ENCODE measurements at places on chromosomes 7 and 10.

DNA sequence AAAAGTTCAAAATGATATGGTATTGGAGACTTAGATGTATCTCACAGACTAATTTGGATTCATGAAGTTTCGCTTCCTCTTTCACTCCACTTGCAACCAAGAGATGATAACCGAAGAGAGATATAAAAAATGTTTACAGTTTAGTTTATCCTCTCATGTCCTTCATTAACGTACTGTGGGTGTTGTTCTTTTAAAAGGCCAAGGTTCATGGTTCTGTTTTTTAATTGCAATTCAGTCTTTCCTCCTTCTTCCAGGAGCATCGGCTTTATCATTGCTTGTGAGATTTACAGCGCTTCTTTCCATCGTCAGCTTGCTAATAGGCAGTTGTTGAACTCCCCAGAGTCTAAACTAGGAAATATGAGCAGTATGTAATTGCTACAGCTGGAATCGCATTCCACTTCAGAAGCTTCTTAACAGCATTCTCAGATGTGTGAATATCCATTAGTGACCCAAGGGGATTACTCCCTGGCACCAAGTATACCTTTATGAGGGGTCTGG lies 75.9 kb upstream of the HGF start:
- DNase-seq: no peak

DNA sequence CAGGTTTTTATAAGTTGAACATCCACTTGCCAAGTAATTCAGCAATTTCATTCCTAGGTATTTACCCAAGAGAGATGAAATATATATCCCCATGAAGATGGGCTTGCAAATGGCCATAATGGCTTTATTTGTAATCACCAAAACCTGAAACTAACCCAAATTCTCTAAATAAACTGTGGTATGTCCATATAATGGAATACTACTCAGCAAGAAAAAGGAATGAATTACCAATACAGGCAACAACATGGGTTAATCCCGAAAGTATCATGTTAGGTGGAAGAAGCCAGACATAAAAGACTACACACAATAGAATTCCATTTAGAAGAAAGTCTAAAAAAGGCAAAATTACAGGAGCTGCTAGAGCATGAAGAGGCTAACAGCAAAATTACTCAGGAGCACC lies 101.4 kb upstream of the PPP2R2D start:
- DNase-seq: no peak

DNA sequence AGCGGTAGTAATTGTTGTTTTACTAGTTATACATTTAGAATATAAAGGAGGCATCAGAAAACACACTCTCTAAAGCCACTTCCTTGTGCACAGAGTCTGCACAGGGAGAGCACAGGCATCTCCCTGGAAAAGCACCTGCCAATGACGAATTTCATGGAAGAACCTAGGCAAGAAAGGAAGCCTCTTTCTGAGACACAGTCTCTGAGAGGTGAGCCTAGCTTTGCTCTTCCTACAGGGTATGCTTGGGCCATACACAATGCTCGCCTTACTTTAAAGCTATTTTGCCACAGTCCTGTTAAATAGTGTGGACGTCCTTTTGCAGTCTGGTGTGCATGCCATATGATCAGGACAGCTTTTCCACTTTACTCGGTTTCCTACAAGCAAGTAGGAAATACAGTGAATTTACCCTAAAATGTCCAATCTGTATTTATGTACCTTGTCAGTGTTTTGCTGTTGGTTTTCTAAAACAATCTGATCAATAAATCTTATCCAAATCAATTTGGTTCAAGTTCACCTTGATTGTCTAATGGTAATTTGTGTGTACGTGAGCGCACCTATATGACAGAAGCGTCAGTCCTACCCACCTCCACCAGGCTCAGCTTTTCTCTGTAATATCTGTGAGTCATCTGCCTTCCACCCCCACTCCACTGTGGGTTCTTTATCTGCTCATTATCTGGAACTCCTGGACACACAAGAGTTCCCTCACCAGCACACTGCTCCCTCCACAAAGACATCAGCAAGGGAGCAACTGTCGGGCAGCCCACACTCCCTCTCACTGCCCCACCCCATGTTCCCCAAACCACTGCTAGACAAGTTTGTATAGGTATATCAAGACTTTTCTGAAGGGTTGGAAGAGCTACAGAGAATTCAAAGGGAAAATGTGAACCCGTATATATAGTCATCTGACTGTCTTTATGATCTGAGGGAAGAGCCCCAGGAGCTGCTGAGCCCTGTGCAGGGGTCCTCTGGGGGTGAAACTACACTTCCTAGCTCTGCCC lies 65.2 kb downstream of the KLHDC10 start:
- no peak for DNase-seq

DNA sequence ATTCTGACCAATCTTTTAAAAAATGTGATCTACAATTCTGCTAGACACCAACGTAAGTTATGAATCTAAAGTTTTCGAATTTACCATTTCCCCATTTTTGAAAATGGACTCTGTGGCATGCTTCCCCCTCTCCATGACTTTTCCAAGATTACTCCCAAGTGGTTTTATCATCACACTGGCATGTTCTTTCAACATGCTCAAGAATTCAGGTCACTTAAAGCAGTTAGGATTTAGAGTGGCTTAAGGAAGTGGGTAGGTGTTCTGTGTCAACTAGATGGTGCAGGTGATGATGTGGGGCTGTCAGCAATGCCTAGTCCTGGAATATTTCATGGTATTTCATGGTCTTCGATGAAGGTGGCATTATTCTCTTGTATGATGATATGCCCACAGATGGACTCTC lies 164.0 kb upstream of the ASAH2 start:
- DNase-seq: no peak

- no peak for DNase-seq
These were observed 7.6 kb downstream of the LZTS2 start for GRCh38 chr10:101007099-101007711.

DNA sequence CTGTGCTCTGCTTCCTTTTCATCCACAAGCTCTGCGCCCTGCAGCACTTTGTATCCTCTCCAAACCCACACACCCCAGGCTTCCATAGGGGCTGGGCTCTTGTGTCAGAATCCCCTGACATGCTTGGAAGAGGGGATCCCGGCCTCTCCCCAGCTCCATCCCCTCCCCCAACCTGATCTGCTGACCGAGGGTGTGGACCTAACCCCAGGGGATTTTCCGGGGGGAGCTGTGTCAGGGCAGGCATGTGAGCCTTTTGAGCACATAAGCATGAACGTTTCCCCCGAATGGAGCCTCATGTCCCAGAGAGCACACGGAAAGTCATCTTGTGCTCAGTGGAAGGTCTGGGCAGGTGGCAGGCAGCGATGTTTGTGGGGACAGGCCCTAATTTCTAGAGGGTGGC lies 17.7 kb downstream of the GPR26 start:
- no peak for DNase-seq

DNA sequence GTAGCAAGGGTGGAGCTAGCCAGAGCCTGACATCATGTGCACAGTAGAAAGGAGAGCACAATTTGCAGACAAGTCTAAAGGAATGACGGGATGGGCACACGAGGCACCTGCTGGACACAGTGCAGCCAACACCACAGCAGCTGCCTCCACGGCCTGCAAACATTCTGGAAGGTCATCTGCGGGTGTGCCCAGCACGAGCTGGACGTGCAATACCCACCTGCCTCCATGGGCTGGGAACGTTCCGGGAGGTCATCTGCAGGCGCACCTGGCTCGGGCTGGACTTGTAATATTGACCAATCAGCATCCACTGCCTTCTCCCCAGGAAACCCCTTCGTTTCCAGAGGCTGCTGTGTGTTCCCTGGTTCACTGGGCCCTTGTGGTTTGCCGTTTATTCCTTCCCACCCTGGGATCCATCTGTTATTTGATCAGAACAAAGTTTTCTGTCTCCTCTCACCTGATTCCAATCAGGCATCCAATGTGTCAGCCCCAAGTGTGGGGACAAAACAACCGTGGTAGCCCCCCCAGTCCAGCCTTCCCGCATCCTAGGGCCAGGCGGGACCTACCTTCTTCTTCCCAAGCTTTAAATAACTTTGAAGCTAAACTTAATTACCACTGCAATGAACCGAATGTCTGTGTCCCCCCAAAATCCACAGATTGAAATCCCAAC lies 243.4 kb upstream of the PPP2R2D start:
- no peak for DNase-seq

DNA sequence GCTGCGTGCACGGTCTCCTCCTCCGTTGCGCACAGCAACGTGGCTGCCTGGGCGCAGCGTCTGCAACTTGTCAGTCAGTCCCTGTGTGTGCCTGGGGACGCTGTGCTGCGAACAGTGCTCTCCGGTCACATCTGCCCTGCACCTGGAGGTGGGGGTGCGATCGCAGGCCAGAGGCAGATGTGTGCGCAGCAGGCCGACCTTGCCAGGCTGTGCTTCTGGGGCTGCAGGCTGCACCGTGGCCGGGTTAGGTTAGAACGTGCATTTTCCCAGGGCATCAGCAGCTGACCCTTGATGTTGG lies 8.2 kb upstream of the GET4 start:
- no peak for DNase-seq

DNA sequence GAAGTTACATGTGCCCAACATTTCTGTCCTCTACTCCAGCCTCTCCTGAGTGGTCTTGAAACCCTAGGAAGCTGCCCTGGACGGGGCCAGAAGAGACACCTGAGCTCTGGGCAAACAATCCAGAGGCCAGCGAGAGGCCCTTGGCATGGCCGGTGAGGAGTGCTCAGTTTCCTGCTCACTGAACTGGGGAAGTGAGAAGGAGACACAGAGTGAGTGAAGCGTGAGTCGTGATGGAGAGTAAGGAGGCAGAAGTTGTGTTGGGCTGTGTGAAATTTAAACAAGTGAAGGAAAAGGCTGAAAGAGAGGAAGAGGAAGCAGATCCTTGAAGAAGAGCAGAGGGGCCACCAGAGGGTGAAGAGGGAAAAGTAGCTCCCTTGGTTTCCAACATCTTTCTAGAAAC lies 73.2 kb downstream of the WNT2 start:
- no peak for DNase-seq

DNA sequence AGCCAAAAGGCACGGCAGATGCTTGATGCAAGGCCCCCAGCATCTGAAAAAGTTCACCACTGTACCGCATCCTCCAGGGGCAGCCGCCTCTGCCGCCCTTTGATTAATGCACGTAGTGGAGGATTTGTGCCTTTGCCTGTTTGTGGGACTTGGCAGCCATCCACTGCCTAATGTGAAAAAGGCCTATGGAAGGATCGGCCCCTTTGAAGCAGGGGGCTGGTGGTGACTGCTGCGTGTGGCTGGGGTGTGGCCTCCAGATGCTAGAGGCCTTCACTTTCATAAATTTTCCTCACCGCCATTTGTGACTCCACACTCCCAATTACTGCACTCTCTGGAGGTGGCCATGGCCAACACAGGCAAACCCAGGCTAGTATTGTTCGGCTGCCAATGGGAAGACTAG lies 226.0 kb downstream of the BMPER start:
- DNase-seq: no peak

DNA sequence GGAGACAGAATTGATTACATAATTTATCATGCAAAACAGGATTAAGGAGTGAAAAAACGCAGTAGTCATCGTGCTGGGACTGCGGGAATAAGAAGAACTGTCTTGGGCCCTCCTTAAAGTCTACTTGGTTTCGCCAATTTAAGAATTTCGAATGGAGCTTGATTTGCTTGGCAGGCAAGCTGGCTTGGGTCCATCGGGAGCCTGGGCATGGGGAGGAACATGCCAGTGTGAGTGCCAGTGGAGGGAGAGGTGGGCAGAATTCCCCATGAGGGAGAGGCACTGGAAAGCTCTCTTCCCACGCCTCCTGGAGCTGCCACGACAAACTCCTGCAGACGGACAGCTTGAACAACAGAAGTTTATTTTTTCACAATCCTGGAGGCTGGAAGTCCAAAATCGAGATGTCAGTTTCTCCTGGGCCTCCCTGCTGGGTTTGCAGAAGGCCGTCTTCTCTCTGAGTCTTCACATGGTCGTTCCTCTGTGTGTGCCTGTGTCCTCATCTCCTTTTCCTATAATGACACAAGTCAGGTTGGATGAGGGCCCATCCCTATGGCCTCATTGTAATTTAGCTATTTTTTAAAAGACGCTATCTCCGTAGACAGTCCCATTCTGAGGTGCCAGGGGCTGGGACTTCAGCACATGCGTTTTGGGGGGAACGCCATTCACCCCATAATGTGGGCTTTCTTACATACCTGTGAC lies 528.7 kb upstream of the DPP6 start:
- no peak for DNase-seq

- DNase-seq: no peak
These were observed 928.0 kb upstream of the ZNF722 start for GRCh38 chr7:63070696-63071095.

DNA sequence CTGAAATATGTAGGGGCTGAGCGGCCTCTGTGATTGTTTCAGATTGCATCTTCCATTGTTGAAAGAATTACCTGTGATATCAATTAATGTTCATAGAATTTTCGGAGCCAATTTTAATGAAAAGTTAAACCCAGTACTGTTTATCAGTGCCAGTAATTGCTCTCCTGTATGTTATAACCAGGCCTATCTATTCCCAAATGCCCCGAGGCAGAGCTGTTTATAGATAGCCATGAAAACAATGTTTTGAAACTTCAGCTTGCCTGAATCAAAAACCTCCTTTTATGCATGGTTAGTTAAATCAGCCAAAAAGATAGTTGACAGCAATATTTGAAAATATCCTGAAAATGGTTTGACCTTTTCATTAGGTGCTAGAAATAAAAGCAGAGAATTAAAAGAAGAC lies 50.1 kb upstream of the HDAC9 start:
- no peak for DNase-seq

- DNase-seq: no peak
These were observed 51.9 kb downstream of the CCNY start for GRCh38 chr10:35388197-35388596.

GRCh38 chr7:127988751-127989150 lies 42.5 kb downstream of the LRRC4 start:
- no peak for DNase-seq

DNA sequence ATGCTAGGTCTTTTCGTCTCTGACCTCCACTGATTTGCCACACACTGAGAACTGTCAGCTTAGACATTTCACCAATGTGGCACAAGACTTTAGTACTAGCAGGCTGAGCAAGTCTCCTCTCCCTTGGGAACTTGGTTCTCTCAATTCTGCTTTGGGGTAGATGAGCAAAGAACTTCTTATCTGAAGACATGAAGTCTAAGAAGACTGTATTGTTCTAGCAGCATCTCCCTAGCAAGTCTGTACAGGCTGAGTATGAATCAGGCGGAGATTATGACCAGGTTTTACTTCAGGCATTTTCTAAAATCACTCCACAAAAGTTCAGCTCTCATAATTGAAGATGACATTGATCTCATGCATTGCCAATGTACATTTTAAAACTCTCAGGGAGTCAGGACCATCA lies 23.8 kb upstream of the STN1 start:
- DNase-seq: no peak

Measured in AG04450 (cell line).